ENCODE measurements at places on chromosomes 12 and 14. TPM values are rescaled to one million over a fixed set of nuclear protein-coding genes. Genes with fewer than 3 reads are reported as not detected.

The FIGNL2 gene
- 0.19 TPM for total RNA-seq

The ITGA5 gene
- total RNA-seq: 144 TPM

DNA sequence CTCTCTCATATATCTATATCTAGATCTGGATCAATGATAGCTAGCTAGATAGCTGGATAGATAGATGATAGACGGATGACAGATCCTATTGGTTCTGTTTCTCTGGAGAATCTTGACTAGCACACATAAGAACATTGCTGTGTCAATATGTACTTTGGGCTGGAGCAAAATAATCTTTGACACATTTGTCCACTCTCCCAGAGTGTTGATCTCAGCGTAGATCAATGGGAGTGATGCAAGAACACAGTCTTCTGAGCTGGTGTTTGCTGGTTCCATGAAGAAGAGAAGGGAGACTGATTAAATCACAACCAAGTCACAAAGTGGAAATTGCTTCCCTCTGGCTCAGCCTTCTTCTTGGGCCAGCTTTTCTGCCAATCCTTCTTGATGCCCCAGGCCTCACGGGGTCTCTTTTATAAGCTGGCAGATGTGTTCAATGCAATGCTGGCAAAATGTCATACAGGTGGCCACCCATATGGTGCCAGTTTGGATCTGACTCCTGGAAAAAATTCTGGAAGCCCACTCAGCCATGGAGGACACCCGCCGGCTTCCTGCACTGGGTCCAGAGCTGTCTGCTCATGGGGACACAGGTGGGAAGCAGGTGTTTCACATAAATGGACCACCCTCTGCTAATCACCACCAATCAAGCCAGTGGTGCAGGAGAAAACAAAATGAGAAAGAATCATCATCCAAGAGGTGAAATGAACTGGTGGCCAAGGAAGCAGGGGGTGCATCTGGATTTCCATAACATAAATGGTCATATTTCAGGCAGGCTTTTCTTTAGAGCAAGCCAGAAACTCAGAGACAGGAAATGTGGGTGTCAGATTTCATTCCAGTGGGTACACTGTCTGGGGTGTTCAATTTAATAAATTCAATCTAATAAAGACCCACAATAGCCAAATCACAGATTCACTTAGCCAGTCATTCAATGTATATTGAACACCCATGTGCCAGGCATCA is 310.3 kb downstream of the DPF3 start:
- DNase-seq: no peak

DNA sequence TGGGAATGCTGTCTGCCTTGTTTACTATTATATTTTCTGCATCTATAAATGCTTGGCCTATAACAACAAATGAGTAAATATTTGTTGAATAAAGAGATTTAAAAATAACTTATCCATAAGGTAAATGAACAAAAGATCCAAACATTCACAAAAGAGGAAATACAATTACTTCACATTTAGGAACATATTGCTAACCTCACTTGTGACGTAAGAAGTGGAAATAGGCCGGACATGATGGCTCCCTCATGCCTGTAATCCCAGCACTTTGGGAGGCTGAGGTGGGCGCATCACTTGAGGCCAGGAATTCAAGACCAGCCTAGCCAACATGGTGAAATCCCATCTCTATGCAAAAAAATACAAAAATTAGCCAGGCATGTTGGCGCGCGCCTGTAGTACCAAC is 25.7 kb upstream of the CKAP4 start:
- DNase-seq: no peak

All from right atrium auricular region (tissue), 2 donors.